Stimulated activated CD8-positive, alpha-beta memory T cell treated with anti-CD3 and anti-CD28 coated beads, Interleukin-12 subunit alpha, Interleukin-12 subunit beta, amount 100 ng/mL, for 4 hours (primary cell): ENCODE measurements at places on chromosomes 7 and 10.
A peak's percentile ranks its signal among the peaks of the same experiment; 100 is the strongest.

- no peak for DNase-seq
Observed at GRCh38 chr10:33709008-33709753, 374.7 kb upstream of the NRP1 start.

- DNase-seq, result no peak
Observed at GRCh38 chr7:2079332-2080059, 153.2 kb downstream of the MAD1L1 start.

DNA sequence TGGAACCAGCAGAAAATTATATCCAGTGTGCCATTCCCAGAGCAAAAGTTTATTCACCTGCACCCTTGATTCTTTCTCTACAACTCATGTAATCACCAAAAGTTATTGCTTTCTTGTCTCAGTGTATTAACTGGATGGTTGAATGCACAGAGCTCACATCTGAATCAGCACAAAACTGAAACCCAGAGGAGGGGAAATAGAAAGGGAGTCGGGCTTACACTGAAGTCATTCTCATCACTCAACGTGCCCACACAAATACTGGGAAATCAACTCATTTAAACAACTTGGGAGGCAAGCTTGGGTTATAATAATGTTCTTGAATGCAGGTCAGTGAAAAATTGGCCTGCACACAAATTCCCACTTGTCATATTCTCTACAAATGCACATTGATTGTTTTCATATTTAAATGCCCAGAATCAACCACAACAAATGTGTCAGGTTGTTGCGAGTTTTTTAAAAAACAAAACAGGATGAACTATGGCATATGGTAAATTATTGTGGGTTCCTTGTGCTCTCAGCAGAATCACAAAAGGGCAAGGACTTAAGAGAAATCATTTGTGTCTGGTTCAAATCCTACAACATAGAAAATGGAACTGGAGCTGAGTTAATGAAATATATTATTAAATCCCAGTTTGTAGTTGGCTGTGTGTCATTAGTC lies 125.9 kb upstream of the NOBOX start:
- no peak for DNase-seq

DNA sequence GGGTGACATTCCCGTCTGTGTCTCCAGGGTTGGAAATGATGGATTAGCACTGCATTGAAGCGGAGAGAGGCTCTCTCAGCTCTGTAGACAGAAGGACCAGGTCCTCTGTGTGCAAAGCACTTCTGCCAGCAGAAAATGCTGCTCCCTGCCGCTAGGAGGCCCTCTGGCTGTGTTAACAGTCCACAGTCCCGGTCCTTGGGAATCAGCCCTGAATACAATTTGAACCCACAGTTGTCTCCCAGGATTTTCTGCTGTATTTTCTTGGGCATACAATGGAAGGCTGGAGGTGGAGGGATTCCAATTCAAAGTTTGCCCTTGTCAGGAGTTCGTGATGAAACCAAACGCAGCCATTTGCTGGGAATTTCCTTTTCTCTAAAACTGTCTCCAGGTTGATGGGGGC lies 205.2 kb downstream of the GLRX3 start:
- DNase-seq, result no peak

GRCh38 chr7:105388356-105389087 lies at the start of gene SRPK2:
SRPK2 (minus strand) TSS chr7:105388921.
- peak; percentile 62 for DNase-seq

- DNase-seq, result no peak
Observed at GRCh38 chr10:20817646-20818045, 79.5 kb downstream of the NEBL start.

DNA sequence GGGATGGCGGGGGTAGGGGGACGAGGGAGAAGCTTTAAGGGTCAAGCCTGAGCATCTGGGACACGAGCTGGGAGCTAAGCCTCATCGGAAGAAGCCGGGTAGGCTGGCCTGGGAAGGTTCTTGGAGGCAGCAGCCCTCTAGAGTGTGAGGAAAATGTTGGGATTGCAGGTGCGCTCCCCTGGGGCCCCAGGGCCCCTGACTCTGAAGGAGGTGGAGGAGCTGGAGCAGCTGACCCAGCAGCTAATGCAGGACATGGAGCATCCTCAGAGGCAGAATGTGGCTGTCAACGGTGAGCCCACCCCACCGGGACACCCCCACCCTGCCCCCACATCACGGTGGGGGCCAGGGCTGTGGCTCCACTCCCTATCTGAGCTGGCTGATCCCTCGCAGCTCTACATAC lies 6.9 kb downstream of the ZYX start:
- no peak for DNase-seq

- DNase-seq, result no peak
Observed at GRCh38 chr10:92244796-92245195, 46.1 kb downstream of the CPEB3 start.
